RKO (cell line): ENCODE measurements at places on chromosomes 12 and 14.

GRCh38 chr14:61065656-61066055 lies 84.6 kb downstream of the SLC38A6 start:
- no peak for DNase-seq

GRCh38 chr12:94266796-94267536 lies 118.6 kb downstream of the PLXNC1 start:
- no peak for DNase-seq

DNA sequence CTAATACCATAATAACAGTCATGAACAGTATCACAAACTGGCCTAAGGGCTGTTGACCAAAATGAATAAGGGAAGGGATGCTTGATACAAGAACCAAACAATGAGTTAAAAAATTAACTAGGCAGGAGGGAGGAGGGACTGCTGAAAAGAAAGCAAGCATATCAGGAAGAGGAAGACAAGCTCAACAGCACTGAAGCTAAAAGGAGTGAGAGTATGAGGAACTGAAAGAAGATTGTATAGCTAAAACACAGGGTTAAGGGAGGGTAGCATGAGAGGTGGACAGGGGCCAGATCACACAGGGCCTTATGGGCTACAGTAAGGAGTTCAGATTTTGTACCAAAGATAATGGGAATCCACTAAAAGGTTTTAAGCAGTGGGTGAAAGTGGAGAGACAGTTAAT lies 34.1 kb downstream of the ITGA7 start:
- DNase-seq, result no peak

GRCh38 chr14:64856529-64857445 lies 22.9 kb downstream of the SPTB start:
- DNase-seq, result no peak

GRCh38 chr14:61561104-61561503 lies 134.2 kb upstream of the HIF1A start:
- no peak for DNase-seq
